Activated effector memory CD4-positive, alpha-beta T cell treated with anti-CD3 and anti-CD28 coated beads, Interleukin-2, amount 50 U/mL, for 16 hours (primary cell): ENCODE measurements at places on chromosomes 3 and 15.

DNA sequence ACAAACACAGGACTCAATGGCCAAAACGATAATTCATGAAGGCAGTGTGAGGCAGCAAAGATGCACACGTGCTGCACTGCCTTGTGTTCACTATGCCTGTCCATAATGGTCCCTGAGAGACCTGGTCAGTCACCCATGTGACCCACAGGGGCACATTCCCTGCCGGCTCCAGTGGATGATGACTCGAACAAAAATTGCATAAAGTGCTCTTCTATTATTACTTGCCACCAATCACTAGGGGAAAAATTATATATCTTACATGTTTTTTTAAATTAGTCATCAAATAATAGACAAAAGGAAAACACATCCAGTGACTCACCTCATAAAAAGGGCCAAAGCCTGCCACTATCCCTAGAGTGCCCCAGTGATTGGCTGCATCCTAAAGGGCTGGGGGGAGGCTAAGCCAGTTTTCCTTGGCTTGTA is 47.5 kb downstream of the UBP1 start:
- no peak for DNase-seq

- peak; percentile 38 for DNase-seq
These were observed 129.6 kb downstream of the ADAMTS17 start for GRCh38 chr15:100211855-100212850.

GRCh38 chr15:60520825-60521368 is 42.0 kb upstream of the ICE2 start:
- DNase-seq = peak; percentile 91

- DNase-seq = no peak
These were observed 29.7 kb upstream of the TOPBP1 start for GRCh38 chr3:133691273-133692107.

- DNase-seq = peak; percentile 41
These were observed 71.1 kb downstream of the MGLL start for GRCh38 chr3:127751163-127751621.

GRCh38 chr3:66397745-66398144 is 103.1 kb downstream of the LRIG1 start:
- no peak for DNase-seq

DNA sequence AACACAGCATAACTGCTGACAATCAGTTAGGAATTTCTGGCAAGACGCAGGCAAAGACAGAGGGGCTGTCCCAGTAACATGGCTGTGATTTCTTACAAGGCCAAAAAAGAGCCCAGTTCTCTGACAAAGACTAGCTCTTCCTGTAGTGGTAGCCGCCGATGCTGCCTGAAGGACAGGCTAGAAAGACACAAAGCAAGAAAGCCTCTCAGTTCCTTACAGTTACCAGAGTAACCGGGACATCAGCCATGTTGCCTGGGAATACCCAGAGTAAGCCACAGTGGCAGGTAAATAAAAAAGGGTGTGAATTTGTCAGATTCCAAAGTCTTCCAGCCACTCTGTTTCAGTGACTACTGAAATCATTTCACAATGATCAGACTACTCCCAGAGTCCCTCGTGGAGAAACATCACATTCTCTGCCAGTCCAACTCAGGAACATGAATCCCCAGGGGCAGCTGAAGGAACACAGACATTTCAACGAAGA is 493.6 kb upstream of the ADAMTS9 start:
- no peak for DNase-seq

DNA sequence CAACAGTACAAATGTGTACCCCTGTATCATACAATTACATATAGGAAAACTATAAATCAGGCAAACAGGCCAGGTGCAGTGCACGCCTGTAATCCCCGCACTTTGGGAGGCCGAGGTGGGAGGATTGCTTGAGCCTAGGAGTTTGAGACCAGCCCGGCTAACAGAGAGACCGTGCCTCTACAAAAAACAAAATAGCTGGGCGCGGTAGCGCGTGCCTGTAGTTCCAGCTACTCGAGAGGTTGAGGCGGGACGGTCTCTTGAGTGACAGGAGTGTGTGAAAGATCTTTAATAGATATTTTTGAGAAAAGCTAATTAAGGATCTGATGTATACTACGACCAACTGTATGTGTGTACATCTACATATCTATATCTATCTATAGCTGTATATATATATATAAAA is 33.8 kb upstream of the BDH1 start:
- DNase-seq = no peak

GRCh38 chr3:42057561-42058211 is 33.5 kb upstream of the TRAK1 start:
- no peak for DNase-seq

DNA sequence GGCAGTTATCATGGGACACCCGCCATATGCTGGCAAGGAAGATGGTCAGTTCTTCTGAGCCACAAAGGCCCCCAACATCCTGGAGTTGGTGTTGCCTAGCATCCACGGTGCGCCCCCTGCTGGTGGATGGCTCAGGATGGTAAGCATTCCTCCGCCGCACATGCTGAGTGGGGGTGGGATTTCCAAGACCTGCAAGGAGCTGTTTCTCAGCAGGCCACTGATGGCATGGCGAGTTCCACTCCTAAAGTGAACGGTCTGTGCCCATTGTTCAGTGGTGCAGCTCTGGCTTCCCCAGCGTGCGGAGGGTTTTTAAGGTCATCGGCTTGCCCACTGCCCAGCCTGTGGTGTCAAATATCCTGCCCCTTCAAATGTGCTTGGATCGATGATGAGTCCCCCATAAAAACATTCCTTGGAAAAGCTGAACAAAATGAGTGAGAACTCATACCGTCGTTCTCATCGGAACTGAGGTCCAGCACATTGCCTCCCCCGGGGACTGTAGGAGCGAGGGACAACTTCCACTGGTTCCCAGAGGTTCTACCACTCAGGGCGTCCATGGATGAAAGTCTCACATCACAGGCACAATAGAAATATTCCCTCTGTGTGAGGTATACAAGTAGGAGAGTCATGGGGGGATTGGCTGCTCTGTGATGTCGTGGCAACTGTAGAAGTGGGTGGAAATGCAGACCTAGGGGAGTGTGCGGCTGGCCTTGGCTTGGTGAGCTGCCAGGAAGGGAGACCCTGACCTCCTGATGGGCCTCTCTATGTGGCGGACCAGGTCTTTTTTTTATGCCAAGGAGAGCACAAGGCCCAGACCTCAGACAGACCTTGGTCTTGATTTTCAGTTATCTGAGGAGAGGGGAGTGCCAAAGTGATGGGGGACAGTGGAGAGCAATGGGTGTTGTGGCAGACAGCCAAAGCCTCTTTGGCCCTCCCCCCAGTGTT is 102.0 kb downstream of the SNRPN start:
- DNase-seq = peak; percentile 60

DNA sequence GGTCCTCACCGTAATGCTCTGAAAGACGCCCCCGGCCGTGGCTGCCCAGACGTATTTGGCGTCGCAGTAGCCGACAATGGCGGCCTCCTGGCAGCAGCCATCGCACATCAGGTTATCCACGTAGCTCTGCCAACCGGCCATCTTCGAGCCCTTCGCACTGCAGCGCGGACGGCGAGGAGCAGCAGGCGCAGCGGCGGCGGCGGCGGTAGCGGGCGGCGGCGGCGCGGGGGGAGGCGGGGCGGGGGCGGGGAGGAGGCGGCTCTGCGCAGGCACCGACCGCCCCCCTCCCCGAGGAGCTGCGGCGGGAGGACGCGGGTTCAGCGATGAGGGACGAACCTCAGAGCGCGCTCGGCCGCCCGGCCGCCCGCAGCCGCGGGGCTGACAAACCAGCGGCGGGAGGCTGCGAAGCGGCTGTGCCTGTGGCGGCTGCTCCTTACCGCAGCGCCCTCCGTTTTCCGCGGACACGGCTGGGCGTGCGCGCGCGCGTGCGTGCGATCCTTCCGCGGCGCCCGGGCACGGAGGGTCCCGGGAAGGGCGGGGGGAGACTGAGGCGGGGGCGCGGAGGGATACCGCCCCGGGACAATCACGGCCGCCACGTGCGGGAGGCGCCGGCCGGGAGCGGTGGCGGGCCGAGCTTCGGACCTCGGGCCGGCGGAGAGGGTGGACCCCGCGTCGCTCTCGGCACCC is at the start of gene PFN2:
PFN2 (minus strand) TSS at position 180 of the 687 bp plus-strand sequence; CDS start at position 141, 39 bp downstream.
- peak; percentile 84 for DNase-seq

GRCh38 chr15:76253691-76254473 is 57.4 kb downstream of the ETFA start:
- no peak for DNase-seq

- no peak for DNase-seq
These were observed 4.9 kb upstream of the MYZAP start for GRCh38 chr15:57586661-57587424.

GRCh38 chr3:73697020-73697419 is 72.3 kb upstream of the PDZRN3 start:
- no peak for DNase-seq

GRCh38 chr3:16728770-16729745 is 123.8 kb upstream of the DAZL start:
- no peak for DNase-seq

DNA sequence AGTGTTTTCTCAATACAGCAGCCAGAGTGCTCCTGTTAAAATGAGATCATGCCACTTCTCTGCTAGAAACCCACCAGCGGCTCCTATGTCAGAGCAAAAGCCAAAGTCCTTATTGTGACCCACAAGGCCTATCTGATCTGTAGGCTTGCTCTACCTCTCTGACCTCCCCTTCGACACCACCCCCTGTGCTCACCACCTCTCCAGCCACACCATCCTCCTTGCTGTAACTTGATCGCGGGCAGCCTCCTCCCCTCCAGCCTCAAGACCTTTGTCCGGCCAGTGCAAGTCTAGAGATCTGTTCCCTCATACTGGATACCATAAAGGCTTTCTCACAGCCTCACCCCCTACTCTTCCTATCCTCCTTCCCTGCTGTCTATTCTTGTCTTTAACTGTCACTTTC is 1.9 kb upstream of the IGDCC4 start:
- DNase-seq = peak; percentile 39

DNA sequence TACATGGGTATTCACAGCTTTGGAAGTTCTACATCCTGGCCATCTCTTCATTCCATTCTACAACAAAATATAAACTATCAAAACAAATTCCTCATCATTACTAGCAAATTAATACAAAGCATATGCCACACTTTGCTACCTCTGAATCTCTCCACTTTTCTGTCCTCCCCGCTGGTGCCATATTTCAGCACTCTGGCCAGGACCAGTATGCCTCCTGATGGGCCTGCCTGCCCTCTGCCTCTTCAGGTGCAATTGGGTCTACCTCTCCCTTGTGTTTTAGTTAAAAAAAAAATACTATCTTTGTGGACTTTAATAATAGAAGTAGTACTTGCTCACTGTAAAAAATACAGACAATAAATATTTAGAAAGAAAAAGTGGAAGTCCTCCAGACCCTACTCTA is 448.8 kb downstream of the WDR72 start:
- DNase-seq = no peak

DNA sequence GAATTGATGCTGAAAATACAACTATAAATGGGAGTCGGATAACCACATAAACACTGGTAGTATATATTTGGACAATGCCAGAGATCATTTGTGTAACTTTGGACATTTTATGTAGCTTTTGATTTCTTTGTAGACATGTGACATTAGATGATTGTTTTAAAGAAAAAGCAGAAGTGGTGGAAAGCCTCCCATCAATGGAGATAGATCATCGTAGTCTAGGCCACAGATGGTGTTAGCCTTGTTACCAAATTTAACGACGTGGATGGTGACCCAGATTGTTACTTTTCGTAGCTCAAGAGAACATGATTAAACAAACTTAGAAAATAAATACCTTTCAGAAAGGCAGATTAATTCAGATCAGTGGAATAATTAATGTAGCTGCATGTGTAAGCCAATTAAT is 8.8 kb downstream of the CACNA1D start:
- DNase-seq = no peak

- DNase-seq = no peak
These were observed 1.5 kb upstream of the CD200R1L start for GRCh38 chr3:112848196-112848595.
